Pericardium fibroblast (primary cell): ENCODE measurements at places on chromosomes 2 and 18. TPM values are rescaled to one million over a fixed set of nuclear protein-coding genes. Genes with fewer than 3 reads are reported as not detected.

PPP1R1C gene
- total RNA-seq = 1.6 TPM in 1 of 2 replicates, not detected in the other

CCDC178 gene
- total RNA-seq = not detected in 2 replicates

TFCP2L1 gene
- not detected in 2 replicates for total RNA-seq

EN1 gene
- 3.6 and 5.7 TPM in 2 replicates for total RNA-seq

FAM124B gene
- not detected in 2 replicates for total RNA-seq

LOXHD1 gene
- not detected in 2 replicates for total RNA-seq

NEU2 gene
- total RNA-seq = not detected in 2 replicates

EMILIN1 gene
- 242 and 312 TPM in 2 replicates for total RNA-seq

SPHKAP gene
- not detected in 2 replicates for total RNA-seq

SGO2 gene
- 2.3 and 4.7 TPM in 2 replicates for total RNA-seq

DES gene
- 98.0 and 165 TPM in 2 replicates for total RNA-seq

NYAP2 gene
- total RNA-seq = not detected in 2 replicates

LRATD1 gene
- 0.77 TPM in 1 of 2 replicates, not detected in the other for total RNA-seq

SRD5A2 gene
- not detected in 2 replicates for total RNA-seq

RNF125 gene
- 0.58 and 2.2 TPM in 2 replicates for total RNA-seq

MYO7B gene
- total RNA-seq = not detected in 2 replicates

CHAC2 gene
- total RNA-seq = 0.09 and 2.7 TPM in 2 replicates

SLC11A1 gene
- total RNA-seq = 0.26 and 0.35 TPM in 2 replicates

HDHD2 gene
- total RNA-seq = 11.3 and 14.4 TPM in 2 replicates

FOXI3 gene
- total RNA-seq = not detected in 2 replicates

ADCYAP1 gene
- not detected in 2 replicates for total RNA-seq

SNTG2 gene
- not detected in 2 replicates for total RNA-seq

ARMC9 gene
- 21.1 and 28.0 TPM in 2 replicates for total RNA-seq

CAPN10 gene
- 13.7 and 13.9 TPM in 2 replicates for total RNA-seq

CDCA7 gene
- total RNA-seq = 1.8 and 2.6 TPM in 2 replicates

HOXD12 gene
- not detected in 2 replicates for total RNA-seq

CRYGC gene
- not detected in 2 replicates for total RNA-seq

SLC38A11 gene
- total RNA-seq = not detected in 2 replicates

ASTL gene
- total RNA-seq = not detected in 2 replicates

PKDCC gene
- 134 and 207 TPM in 2 replicates for total RNA-seq

HOXD3 gene
- total RNA-seq = 0.09 and 0.82 TPM in 2 replicates

FTCDNL1 gene
- 3.2 TPM in 1 of 2 replicates, not detected in the other for total RNA-seq

INHA gene
- 1.1 TPM in 1 of 2 replicates, not detected in the other for total RNA-seq
